ENCODE measurements at places on chromosomes 6 and 20.
A peak's percentile ranks its signal among the peaks of the same experiment; 100 is the strongest.

DNA sequence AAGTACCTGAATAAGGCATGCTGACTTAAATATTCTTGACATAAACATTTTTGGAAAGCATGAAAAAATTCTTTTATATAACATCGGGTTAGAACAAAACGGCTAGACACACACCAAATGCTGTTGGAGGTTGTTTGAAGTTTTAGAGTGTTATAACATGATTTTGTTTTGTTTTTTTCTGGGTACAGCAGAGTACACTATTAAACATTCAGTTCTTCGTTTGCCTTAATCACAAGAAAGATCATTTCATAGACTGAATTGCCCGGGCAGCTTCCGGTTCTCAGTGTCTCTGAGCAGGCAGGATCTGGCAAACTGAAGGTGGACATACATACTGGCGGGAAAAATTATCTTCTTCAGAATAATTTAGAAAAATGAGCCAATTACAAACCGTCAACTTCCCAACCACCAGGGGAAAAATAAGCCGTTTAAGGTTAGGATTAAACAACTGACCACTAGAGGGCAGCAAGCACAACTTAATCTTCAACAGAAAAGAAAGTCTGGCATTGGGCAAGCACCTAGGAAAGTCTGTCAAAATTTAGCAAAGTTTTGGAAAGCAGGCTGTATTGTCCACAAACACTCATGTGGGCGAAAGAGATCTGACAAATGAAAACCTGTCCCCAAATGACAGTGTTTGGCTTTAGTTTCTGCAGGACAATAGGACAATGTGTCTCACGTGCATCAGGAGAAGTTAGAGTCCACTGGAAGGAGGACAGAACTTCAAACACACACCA lies 15.0 kb downstream of the ZNF217 start:
- peak; percentile 85 for DNase-seq

DNA sequence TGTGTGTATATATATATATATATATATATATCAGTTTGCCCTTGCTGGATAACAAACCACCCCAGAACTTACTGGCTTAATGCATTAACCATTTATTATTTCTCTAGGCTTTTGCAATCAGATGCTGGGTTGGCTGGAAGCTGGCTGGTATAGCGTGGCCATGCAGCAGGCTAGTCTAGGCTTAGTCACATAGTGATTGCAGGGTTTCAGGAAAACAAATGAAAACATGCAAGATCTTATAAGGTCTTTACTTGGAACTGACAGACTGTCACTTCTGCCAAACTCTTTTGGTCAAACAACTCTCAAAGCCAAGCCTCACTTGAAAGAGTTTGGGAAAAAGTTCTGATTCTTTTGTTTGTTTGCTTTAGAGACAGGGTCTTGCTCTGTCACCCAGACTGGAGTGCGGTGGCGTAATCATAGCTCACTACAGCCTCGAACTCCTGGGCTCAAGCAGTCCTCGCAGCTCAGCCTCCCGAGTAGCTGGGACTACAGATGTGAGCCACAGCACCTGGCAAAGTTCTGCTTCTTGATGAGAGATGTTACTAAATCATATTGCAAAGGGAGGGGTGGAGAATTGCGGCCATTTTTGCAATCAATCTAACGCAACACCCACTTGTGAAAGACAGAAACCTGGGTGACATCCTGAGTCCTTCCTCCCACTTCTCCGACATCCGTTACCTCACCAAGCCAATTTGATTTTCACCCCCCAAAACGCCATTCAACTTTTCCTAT lies 74.6 kb upstream of the RNF24 start:
- no peak for DNase-seq

DNA sequence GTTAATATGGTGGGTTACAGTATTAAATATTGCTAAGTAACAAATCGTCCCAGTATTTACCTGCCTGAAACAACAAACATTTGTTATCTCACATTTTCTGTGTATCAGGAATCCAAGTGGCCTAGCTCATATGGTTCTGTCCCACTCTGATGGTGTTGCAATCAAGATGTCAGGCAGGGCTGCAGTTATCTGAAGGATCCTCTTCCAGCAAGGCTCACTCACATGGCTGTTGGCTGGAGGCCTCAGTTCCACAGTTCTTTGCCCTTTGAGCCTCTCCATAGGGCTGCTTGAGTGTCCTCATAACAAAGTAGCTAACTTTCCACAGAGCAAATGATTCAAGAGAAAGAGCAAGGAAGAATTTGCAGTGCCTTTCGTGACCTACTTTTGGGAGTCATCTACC lies 17.7 kb downstream of the RAB22A start:
- DNase-seq, result no peak

GRCh38 chr20:47269309-47270165 lies 87.0 kb downstream of the ZMYND8 start:
- no peak for DNase-seq

DNA sequence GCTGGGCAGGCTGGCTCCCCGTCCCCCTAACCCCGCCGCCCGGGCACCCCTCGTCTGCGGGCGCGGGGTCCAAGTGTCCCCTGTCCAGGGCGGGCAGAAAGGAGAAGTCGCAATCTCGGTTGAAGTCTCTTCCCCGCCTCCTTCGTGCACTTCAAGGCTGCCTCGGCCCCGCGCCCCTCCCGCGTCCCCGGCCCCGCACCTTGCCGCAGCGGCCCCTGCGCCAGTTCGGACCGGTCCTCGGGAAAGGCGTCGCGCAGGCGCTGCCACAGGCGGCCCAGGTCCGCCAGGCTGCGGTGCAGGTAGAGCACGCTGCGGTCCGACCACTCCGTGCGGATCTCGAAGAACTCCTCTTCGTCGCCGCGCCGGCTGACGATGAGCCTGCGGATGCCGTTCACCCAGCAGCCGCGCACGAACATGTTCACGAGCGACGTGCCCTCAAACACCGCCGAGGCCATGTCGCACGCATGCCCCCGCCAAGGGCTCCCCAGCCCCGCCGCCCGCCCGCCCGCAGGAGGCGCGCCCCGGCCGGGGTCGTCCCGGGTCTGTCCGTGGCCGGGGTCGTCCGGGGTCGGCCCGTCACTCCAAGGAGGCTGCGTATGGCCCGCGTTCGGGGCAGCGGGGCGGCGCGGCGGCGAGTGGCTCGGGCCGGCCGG lies at the start of gene PXDC1:
Gene PXDC1 (minus strand): TSS at position 637 of the 653 bp plus-strand sequence. CDS start 182 bp downstream, at position 455.
- no peak for DNase-seq

DNA sequence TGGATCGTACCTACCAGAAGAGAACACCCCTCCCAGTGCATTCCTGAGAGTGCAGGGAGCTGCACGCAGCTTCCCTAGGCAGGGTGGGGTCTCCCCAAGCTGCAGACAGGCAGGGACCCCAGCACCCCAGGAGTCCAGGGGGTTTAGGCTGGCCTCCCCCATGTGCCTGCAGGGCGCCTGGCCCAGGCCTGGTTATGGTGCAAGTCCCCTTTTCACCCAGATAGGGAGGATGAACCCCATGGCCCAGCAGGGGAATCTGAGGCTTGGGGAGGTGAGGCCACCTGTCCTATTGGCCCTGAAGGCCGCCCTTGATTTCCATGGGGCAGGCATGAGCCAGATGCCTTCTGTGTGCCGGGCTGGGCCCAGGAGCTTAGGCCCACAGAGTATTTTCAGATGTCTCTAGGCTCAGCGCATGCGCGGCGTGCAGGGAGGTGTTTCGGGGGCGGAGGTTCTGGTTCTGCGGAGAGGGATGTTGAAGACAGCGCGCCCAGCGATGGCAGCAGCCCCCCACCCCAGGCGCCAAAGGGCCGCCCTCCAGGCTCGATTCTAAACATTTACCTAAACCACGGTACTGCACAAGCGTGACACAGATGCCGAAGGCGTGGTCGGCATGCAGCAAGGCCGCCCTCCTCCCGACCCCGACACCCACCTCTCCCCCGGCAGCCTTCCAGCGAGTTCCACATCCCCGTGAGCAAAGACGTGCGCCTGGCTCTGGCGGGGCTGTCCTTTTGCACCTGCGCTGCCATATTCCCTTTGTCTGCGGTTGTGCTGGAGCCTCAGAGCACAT lies 29.4 kb downstream of the COL20A1 start:
- no peak for DNase-seq

- no peak for DNase-seq
Measured at GRCh38 chr6:148138573-148138972, 204.1 kb upstream of the SASH1 start.

- DNase-seq, result no peak
Measured at GRCh38 chr6:3876866-3877265, 27.7 kb downstream of the FAM50B start.

- DNase-seq, result no peak
Measured at GRCh38 chr20:11278461-11278860, 604.7 kb upstream of the JAG1 start.

DNA sequence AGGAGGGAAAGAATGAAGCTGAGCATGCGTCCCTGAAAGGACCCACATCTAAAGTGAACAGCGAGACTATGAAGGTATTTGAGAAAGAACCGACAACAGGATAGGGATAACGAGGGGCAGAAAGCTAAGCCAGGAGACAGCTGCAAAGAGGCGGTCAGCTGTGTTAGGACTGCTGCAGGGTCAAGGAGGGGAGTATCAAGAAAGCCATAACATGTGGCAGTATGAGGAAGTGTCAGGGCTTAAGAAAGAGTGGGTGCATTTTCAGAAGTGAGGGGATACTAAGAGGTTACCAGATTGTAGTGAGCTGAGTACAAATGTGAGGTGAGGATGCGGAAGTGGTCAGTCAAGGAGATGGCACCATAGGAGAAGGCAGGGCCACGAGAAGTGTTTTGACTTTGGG lies 21.2 kb downstream of the MYLIP start:
- DNase-seq, result no peak

DNA sequence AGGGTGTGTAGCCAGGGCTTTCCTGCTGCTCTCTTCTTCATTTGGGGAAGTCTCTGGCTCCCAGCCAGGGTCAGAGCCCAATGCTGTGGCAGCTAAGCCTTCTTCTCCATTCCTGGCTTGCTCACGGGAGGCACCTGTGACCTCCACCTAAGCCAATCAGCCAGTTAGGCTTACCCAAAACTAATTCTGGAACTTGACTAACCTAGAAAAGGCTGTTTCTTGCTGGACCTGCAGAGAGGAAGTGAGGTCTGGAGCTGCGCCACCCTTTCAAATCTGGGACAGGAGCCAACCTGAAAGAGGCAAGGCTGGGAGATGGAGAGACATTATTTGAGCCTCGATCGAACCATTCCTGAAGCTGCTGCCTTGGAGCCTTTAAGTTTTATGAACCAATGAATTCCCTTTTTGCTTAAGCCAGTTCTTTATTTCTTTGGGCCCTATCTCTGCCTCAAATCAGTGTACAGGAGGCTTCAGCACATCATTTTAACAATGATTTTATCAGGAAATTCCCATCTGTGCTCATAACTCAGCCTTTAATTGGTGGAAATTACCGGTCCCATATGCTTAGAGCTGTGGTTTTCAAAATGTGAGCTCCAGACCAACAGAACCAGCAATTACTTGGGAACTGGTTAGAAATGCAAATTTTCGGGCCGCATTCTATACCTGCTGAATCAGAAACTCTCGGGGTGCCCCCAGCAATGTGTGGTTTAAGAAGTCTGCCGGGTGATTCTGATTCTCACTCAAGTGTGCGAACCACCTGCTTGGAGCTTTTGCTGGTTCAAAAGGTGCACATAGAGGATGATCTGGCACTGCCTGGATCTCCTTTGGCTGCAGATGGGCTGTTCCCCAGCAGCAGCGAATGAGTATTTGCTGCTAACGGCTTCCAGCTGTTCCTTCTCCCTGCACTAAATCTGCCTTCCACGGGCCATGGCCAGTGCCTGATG lies 97.4 kb upstream of the RNF24 start:
- DNase-seq, result no peak

DNA sequence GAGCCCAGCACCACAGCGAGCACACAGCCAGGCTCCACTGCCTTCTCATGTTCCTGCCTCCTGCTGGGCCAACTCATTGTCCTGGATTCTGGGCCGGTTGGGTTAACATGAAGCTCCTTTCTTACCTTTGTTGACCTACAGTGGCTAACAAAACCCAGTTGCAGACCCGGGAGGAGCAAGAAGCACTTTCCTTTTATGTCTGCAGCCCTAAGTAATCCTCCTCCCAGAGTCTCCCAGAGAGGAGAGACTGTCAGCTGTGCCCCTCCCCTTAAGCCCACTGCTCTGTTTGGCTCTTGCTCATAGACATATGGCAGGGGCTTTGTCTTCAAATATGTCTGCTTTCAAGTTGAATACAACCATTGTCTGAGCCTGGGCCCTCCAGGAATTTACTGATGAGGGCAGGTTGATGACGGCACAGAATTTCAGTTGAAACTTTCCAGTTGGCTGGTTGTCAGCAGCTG lies 55.2 kb downstream of the PSMB1 start:
- no peak for DNase-seq

GRCh38 chr6:39980839-39981580 lies 46.7 kb upstream of the MOCS1 start:
- peak; percentile 60 for DNase-seq

DNA sequence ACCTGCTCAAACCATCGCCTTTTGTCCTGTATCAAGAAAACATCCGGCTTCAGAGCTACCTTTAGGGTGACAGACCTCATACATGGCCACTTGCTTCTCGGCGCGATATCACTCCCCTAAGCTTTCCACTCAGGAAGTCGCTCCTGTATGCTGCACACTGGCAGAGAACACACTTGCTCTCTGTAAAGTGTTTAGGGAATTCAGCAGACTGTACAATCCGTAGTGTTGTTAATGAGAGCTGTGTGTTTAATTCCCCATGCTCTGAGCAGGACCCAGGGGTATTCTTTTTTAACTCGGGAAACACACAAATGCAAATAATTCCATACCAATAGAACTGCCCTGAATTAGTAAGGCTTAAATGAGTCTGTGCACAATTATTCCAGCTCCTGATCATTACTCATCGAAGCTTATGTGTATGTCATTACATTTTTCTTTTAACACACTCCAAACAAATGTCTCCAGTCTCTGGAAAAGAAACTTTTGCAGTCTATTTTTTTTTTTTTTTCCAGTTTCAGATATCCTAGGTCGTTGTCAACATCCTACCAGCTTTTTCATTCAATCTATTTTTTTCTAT lies 338.7 kb upstream of the ARID1B start:
- DNase-seq, result no peak

- DNase-seq, result no peak
Measured at GRCh38 chr6:7207720-7208119, 100.0 kb downstream of the RREB1 start.

- no peak for DNase-seq
Measured at GRCh38 chr6:36574679-36575078, 19.5 kb upstream of the SRSF3 start.

GRCh38 chr20:46277602-46278001 lies 30.7 kb downstream of the CDH22 start:
- no peak for DNase-seq

DNA sequence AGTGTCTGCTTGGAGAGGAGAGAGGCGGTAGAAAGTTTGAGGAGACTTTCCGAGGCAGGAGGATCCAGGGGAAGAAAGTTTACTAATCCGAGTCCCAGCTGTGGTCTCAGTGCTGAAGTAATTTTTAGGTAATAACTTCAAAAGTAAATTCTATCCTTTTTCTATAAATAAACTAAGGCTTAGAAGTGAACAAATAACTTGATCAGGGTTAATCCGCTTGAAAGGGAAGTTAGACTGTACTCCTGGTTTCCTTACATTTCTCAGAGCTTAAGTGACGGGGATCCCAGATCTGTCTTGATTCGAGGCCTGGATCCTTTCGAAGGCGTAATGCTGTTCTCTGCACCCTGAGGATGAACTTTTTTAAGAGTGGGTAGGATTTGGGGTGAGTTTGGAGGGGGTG lies 2.6 kb downstream of the STK35 start:
- DNase-seq, result no peak

All from NCI-H2227 treated with DMSO at 0.1 percent for 48 hours (cell line).